H4 (cell line): ENCODE measurements at places on chromosomes 1 and 21. TPM values are rescaled to one million over a fixed set of nuclear protein-coding genes. Genes with fewer than 3 reads are reported as not detected.

DNA sequence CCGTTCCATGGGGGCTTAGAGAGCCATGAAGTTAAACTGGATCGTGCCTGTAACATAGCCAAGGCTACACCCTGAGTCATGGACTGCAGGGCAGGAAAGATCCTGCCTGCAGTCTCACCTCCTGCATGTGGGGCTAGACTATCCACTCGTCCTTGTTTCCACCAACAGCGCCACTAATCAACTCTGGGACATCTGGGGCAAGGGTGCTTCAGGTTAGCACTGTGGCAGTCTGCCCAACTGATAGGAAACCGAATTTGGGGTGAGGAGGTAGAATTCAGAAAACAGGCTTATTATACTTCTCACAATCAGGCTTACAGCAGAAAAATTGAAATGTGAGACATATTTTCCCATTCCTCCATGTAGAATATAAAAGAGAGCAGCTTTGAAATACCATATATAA is 85.2 kb upstream of the ADAM30 start:
- DNase-seq: no peak

DNA sequence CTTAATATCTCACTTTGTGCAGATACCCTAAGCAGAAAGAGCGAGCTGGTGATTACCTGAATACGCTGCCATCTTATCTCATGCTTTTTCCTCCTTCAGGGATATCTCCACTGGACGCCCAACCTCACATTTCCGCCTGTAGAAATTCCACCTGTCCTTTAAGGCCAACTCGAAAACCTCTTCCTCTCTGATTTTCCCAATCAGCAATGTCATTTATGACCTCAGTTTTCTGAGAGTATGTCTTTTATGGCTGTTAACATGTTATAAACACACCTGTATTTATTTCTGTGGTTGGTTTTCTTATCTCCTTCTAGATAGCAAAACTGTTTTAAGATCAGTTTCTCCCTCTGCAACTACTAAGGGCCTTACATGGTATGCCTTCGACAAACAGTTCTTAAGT is 41.1 kb downstream of the CD34 start:
- DNase-seq: no peak

GRCh38 chr1:86648255-86648654 is 56.1 kb upstream of the SH3GLB1 start:
- DNase-seq: peak; percentile 52

The ZNF593 gene
- 27.4 and 41.0 TPM in 2 replicates for total RNA-seq

DNA sequence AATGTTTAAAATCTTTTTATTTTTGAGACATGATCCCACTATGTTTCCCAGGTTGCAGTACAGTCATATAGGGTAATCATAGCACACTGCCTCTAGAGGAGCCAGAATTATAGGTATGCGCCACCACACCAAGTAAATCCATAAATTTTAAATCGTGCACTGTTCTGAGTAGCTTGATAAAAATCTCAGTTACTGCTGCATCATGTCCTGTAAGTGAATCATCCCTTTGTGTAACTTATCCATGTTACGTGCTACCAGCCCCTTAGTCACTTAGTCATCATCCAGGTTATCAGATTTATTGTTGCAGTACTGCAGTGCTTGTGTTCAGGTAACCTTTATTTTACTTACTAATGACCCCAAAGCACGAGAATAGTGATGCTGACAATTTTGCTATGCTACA is 1770.9 kb downstream of the BRINP3 start:
- peak; percentile 94 for DNase-seq

The CLDN17 gene
- not detected in 2 replicates for total RNA-seq

DNA sequence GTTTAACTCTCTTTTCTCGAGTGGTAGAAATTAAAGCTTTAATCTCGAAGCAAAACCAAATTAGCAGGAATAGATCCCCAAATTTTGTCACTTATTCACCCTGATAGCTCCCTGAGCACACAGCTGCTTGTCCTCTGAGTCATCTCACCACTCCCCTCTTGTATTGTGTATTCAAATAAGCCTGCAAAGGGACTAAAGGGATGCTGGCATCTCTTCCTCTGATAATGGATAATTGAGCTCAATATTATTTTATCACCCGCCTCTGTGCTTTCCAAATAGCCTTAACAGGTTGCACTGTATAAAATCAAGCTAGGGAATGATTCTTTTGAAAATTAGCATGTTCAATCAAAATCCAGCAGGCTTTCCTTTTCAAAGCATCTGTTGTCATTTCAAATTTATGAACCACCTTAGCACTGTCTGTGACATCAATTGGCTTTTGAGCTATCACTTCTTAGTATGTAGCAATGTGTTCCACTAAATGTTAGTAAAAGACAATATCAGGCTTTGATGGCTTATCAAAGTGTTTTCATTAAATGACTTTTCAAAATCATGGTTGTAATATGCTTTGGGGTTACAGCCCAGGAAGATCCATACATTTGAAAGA is 561.6 kb downstream of the PLA2G4A start:
- DNase-seq: no peak

DNA sequence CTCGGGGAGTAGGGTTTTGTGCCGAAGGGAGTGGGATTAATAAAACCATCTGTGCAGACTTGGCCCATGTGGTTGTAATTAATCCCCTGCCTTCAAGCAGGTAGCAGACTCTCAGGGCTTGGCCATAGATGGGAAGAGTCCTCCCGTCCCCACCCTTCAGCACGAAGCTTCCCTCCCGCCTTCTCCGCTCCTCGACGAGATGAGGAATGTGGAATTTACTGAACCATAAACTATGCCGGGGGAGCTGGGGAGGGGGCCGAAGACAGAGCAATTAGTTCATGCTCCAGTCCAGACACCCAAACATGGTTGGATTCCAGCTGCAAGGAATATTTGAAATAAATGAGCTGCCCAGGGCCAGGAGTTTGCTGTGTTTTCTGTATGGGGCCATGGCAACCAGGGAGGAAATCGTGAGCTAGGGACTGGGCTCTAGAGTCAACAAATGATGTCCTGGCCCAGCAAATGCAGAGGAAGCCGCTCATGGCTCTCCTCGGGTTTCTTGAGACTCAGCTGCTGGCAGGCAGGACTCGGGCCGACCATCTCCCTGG is 78.8 kb downstream of the SPSB1 start:
- DNase-seq: no peak

The LCE1A gene
- not detected in 2 replicates for total RNA-seq

The NHLH1 gene
- total RNA-seq: 0.04 TPM in 1 of 2 replicates, not detected in the other

The ETV3L gene
- not detected in 2 replicates for total RNA-seq

DNA sequence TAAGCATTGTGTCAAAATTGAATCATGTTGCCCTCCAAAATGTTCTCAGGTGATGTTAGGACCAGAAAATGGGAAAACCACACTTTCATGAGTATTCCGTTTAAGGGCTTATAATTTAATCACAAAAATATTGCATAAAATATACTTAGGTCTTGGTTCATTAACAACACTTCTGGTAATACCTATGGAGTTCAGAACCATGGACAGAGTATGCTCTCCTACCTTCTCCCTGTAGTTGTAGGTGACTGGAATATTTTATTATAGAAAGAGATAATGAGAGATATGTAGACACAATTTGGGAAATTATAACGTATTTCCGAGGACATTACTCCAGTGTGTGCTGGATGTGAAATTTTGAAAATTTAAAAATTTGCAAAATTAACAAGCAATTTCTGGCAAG is 232.5 kb downstream of the NCAM2 start:
- no peak for DNase-seq

The CCDC30 gene
- 0.14 TPM in 1 of 2 replicates, not detected in the other for total RNA-seq

GRCh38 chr21:35981514-35982070 is 78.7 kb downstream of the SETD4 start:
- no peak for DNase-seq

The LCE1E gene
- total RNA-seq: not detected in 2 replicates

DNA sequence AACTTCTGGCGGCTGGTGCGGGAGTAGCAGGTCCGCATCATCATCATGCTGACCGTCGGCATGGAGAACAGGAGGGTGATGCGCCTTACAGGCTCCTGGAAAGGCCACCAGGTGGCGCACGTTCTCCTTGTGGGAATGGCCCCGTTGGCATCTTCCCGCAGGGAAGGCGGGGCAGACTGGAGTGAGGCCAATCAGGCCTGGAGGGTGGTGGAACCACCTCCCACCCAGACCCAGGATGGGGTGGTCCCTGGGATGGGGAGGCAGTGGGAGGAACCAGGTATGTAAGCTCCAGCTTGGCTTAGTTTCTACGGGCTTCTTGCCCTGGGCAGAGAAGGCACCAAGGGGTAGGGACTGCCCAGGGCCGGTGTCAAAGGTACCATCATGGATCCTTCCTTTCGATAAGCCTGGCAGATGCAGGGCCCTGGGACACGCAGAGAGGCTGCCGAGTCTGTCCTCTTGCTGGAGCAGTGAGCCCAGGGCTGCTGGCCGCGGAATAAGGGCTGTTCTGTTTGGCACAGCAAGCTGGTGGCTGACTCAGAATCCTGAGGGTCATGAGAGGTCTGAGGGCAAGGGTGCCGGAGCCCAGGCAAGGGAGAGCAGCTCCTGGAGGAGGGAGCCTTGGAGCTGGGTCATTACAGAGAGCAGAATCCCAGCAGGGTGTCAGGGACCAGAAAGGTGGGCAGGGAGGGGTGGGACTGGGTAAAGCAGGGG is 8.7 kb upstream of the LGR6 start:
- peak; percentile 88 for DNase-seq
